ENCODE measurements at places on chromosomes 5 and 9.

GRCh38 chr5:53820119-53820801, 259.8 kb downstream of the NDUFS4 start:
- DNase-seq = no peak

DNA sequence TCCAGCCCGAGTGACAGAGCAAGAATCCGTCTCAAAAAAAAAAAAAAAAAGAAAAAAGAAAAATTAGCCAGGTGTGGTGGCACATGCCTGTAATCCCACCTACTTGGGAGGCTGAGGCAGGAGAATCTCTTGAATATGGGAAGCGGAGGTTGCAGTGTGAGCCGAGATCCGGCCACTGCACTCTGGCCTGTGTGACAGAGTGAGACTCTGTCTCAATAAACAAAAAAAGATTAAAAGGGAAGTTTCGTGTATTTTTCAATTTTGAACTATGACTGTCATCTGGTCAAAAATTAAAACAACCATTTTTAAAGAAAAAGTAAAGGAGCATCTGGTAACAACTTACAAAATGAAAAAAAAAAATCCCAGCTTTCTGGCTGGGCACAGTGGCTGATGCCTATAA, 36.3 kb upstream of the PLIN2 start:
- DNase-seq = no peak

- DNase-seq = peak; percentile 76
Measured at GRCh38 chr9:108645520-108645919, 210.3 kb downstream of the ACTL7B start.

GRCh38 chr9:109517901-109518377, 19.8 kb upstream of the PTPN3 start:
- no peak for DNase-seq

- DNase-seq = no peak
Measured at GRCh38 chr9:116280529-116280928, 126.9 kb downstream of the PAPPA start.

- DNase-seq = peak; percentile 67
Measured at GRCh38 chr5:68137511-68138140, 77.9 kb upstream of the PIK3R1 start.

- DNase-seq = no peak
Measured at GRCh38 chr5:142976861-142977260, 206.7 kb downstream of the ARHGAP26 start.

DNA sequence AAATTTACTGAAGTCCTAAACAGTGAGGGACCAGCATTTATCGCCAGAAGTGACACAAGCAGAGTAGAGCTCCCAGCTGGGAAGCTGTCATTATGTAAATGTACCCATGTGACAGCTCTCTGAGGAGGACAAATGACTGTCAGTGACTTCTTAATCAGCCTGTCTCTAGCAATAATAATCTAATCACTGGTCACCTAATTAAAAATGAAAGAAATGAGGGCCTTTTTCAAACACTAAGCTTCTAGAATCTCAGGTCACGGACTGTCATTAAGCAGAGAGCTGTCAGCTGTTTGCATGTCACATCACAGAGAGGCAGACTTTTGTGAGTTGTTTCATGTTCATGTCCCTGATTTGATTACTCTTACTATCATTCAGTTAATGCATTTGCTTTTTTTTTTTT, 77.9 kb upstream of the FBXL17 start:
- no peak for DNase-seq

DNA sequence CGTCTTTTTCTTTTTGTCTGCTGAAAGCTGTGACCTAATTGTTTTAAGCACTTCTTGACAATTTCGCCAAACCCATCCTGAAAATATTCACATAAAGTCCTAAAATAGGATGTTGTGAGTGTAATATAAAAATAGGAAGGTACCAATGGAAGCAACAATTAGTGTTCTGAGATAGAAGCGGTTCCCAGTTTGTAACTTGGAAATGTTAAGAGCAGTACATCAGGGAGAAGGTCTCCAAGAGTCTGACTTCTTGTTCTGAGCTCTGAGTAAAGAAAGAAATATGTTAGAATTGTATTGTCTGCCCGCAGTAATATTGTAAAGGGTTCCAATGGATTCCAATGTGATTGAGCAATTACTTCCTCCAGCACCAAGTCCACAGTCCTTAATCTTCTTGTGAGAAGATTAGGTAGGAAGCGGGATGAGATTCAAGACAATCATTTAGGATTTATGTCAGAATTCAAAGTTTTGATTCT, 3.9 kb downstream of the VCAN start:
- peak; percentile 94 for DNase-seq

GRCh38 chr5:66882606-66883227, 286.5 kb downstream of the MAST4 start:
- no peak for DNase-seq

DNA sequence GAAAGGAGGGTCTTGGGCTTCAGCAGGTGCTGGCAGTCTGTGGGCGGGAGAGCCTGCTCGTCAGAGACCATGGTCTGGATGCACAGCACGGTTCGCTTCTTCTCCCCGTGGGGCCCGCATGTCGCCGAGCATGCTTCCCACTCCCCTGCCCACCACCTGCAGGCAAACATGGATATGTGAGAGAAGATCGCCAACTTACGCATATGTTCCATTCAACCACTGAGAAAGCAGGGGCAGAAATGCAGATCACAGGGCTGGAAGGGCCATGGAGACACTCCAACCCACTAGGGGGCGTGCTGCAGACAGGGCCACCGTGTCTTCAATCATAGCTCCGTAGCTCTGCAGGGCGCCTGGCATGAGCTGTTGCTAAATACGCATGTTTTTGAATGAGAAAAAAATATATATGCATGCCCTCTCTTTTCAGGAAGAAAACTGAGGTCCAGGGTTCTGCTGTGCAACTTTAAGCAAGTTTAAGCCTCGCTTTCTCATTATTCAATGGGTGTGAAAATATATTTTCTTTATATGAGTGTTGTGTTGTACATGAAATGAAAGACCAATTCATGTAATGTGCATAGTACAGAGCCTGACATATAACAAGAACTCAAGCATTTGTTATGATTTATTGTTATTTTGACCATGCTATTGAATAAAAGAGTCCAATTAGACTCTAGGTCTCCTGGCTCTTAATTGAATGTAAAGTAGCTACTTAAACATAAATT, 148.0 kb downstream of the TARS1 start:
- peak; percentile 16 for DNase-seq

DNA sequence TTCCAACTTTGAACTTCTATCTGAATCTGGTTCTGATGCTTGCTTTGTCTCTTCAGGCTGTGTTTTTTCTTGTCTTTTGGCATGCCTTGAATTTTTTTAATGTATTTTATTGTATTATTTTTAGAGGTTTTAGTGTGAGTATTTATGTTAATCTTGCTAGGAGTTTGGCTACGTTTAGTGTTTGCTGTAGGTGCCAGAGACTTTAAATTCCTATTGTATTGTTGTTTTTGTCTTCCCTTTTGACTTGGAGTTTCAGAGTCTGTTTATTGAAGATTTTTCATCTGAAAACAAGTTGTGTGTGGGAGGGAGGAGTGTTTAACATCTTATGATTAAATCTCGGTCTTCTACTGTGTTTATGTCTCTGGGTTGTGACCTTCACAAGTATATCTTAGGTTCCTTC, 956.8 kb downstream of the TLE1 start:
- DNase-seq = no peak

DNA sequence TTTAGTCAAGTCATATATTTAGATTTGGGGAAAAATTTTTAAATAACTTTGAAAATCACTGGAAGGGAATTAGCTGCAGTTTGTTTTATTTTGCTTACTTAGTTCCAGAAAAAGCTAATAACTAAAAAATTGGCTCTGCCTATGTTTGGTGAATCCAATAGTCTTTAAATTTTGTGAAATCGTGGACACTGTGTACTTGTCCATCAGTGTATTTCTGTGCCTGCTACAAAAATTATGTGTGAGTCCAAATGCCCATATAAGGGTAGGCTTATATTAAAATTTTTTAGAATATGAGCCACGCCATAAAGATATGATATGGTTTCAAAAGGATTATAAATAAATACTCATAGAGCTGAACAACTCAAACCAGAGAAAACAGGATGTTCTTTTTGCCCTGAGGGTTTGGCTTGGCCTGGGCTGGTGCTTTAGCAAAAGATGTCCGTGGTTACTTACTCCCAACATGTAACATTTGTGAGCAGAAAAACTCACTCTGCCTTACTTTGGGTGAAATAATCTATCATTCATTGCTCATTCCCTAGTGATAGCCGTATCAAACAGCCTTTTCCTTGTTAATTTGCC, 133.2 kb upstream of the PRLR start:
- no peak for DNase-seq
